LoVo (cell line): ENCODE measurements at places on chromosomes 2 and 18.

GRCh38 chr2:115083225-115083624 lies 640.8 kb downstream of the DPP10 start:
- no peak for DNase-seq

GRCh38 chr18:61606759-61607158 lies 273.5 kb downstream of the CDH20 start:
- DNase-seq, result peak; percentile 73

DNA sequence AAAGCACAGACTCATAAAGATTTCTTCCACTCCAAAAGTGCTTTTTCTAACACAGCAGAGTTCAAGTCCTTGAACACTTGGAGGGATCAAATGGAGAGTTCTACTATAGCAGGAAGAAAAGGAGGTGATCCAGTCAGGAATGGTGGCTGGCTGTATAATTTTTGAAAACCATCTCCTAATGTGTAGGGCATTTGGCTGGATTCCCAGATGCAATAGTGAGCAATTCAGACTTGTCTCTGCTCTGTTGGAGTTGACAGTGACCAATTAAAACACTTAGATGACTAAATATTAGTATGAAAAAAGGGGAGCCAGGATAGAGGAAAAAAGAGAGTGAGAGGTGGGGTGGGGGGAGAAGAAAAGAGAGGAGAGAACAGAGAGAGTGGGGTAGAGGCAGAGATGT lies 5.3 kb upstream of the G6PC2 start:
- DNase-seq, result no peak

DNA sequence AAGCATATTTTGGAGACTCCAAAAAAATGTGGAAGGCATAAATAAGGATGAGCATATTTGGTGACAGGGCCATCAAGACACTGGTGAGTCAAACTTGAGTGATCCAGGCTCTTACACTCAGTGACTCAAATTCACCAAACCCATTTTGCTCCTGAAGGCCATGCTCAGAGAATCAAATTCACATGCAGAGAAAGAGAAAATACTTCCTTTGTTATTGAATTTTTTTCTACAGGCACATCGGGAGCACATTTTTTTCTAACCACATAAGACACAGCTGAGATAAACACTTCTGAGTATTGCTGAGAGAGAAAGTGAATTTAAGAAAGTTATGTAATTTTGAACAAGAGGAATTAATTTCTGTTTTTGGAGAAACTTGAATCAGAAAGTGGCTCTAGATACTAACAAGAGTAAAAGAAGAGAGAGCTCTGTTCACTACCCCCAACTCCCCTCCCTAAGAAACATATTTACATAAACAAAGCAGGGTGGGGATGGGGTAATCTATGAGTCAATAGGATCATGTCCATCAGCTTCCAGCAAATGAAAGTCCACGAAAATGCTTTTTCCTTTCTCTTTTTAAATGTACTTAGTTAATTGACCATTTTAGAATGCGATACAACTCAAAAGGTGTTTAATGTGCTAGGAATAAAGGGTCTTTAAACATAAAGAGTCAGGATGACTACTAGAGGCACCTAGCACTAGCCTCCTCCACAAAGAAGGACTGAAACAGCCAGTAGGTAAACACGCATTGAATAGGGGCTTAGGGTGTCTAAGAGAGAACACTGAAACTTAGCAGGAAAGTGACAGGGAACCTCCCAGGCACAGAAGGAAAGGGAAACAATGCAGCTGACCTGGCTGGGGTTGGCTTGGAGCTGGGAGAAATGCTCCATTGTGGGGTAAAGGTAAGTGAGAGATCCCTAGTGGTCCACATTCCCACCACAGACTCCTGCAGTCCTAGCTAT lies 152.3 kb downstream of the KCNE4 start:
- no peak for DNase-seq

DNA sequence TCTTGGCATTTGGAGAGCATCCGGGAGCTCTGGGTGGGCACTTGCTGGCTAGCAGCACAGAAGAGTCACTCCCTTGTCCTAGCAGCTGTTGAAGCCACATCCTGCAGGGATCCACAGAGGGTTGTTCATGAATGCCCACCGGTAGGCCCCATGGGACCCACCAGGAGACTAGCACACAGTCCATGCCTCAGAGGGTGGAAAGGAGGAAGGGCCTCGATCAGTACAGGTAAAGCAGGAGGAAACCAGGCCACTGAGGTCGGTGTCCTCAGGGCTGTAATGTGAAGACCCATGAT lies 205.8 kb downstream of the SEPTIN10 start:
- no peak for DNase-seq

GRCh38 chr2:31378389-31378788 lies 36.2 kb downstream of the XDH start:
- no peak for DNase-seq

GRCh38 chr2:121282800-121283385 lies 2.1 kb downstream of the TFCP2L1 start:
- DNase-seq, result no peak

DNA sequence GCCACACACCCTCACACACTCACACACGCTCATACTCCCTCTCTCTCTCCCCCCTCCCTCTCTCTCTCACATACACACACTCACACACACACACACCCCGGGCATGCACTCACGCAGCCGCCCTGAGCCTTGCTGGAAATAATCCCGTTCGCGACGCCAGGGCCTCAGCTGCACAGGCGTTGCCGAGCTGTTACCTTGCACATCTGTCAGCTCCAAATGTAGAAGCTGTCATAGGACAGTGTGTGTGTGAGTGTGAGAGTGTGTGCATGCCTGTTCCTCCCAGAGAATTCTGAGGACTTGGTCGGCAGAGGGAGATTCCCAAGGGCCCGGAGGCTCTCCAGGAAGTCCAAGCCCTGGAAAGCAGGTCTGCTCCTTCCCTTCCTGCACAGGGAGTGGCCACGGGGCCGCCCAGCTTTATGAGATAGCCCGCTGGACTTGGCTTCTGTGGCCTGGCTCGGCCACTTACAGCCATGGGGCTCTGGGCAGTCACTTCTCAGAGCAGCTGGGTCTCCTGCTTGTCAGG lies 8.6 kb downstream of the SPR start:
- DNase-seq, result no peak

DNA sequence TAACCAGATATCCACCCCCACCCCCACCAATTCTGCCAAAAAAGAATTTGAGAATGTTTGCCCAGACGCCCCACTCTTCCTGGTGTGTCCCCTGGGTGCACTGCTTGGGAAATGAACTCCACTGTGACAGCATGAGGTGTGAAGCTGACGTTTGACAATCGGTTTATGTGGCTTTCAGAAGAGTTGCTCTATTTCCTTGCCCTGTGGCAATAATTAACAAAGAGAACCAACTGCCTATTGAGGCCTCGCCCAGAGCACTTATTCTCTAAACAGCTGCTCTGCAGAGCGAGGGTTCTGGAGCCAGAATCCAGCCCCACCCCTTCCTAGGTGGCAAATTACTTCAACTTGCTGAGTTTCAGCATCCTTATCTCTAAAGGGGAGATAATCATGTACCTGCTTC lies 115.8 kb upstream of the SIX3 start:
- DNase-seq, result no peak

DNA sequence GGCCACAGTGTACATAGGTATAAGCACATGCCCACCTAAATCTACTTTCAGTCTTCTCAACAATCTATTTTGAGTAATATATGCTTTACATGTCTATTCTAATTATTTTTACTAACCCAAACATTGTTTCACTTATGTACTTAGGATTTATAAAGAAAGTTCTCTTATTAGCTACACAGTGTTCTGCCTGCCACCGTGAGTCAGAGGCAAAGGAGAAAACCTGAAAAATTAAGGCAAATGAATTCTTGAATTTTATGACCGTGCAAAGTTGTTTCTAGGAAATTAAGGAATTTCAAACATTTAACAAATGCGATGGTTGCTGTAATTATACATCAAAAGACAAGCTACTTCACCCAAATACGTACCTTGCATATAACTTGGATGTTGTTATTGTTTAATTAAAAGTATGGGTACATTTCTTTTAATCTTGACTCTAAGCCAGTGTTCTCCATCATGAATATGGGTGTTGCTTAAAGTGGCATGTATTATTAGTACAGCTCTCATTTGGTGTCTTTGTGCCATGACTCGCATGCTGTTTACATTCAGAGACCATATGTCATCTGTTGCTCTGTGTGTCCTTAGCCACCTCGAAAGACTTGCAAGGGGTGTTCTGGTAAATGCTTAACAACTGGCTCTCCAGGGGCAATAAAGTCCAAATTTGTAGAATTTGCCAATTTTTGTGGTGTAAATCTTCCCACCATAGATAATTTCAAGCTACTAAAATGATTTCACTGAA lies 154.3 kb upstream of the FN1 start:
- DNase-seq, result no peak

DNA sequence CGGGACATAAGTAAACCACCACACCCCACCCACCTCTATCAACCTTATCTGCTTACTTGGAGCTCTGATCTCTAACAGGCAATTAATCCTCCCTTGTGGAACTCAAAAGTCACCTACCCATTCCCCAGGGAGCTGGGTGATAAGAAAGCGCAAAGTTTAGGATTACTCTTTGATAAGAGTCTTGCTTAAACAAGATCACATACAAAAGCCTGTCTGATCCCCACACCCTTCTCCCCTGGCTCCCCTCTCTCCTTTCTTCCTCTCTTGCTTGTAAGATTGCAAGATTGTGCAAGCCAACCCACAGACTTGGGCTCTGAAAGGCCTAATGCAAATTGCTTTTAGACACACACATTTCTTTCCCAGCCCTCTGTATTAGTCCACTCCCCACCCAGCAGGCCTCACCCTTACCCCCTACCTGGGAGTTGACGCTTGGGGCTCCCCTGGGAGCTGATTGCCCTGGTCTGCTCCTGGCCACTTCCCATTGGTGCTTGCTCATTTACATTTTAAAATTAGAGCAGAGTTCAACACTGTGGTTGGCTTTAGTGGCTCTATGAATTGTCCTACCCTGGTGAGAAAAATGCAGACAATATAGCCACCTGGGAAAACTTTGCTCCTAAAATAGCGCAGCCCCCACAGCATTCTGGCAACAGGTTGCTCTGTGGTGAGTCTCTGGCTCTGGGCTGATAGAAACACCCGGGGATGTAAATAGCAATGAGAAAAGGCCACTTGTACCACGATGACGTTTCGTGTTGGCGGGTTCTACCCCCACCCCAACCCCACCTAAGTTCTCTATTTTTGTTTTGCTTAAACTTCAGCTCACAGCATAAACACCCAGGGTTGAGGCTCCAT lies 92.8 kb upstream of the MSH2 start:
- DNase-seq, result peak; percentile 85

GRCh38 chr2:215605214-215605613 lies 169.3 kb upstream of the FN1 start:
- DNase-seq, result no peak

DNA sequence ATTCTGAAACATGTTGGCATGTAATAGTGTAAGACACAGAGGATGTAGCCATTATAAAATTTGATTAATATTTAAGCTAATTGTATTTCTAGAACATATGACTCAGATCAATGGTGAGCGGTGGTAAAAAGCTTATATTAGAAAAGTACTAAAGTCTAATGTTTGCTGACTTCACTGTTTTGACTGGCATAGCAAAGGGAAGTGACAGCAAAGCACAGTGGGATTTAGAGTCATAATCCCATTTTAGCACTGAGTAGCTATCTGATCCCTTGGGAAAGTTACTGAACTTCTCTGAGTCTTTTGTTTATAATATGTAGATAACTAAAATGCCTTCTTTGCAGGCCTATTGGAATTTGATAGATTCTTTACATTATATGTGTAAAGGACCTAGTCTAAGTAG lies 60.4 kb downstream of the KIAA1328 start:
- no peak for DNase-seq

GRCh38 chr2:42556315-42556890 lies 12.0 kb upstream of the MTA3 start:
- DNase-seq, result no peak

- DNase-seq, result no peak
Measured at GRCh38 chr2:26172871-26173775, at the start of gene GAREM2. Gene GAREM2, plus strand, starts transcription at chr2:26173088. Its CDS starts 133 bp downstream, at chr2:26173221.

- DNase-seq, result no peak
Measured at GRCh38 chr2:152620208-152620607, 97.1 kb downstream of the PRPF40A start.

GRCh38 chr18:48708807-48709206 lies 170.0 kb downstream of the CTIF start:
- DNase-seq, result no peak
